AG09309 (cell line): ENCODE measurements at places on chromosomes 2 and 18.
A peak's percentile ranks its signal among the peaks of the same experiment; 100 is the strongest.

DNA sequence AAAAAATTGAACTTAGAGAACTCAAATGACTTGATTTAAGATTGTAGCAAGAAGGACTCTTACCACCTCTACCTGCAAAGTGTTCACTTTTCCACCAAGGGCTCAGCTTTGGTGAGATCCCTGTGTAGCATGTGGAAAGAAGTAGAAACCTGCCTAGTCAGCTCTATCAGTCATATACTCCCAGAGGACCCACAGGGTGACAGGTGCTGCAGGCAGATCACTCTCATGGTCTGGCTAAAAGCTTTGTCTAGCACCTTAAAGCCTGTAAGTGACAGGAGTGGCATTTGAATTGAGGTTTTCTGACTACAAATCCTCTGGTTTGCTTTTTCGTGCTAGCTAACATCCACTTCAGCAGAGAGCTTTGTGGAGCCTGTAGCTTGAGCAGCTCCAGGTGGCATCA is 18.7 kb upstream of the NEMP2 start:
- DNase-seq: no peak

- DNase-seq: no peak
Observed at GRCh38 chr2:2890246-2890645, 487.4 kb downstream of the EIPR1 start.

GRCh38 chr2:158967114-158967730 is 1.2 kb upstream of the TANC1 start:
- no peak for DNase-seq

DNA sequence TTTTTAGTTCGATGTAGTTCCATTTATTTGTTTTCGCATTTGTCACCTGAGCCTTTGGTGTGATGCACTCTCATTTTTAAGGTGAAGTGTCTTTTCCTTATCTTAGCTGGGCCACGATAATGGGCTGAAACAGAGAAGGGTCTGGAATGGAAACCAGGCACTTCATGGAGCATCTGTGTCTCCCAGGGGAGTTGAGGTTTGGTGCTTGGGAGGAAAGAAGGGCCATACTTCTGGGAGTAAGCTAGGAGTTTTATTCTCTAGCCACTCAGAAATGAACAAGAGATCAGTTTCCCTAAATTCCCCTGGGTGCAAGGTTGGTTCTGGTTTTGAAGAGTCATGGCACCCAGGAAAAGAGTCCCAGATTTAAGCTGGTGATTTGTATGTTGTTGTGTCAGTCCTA is 179.4 kb upstream of the CXCR4 start:
- DNase-seq: no peak

GRCh38 chr2:134711692-134712091 is 7.1 kb downstream of the TMEM163 start:
- DNase-seq: no peak

DNA sequence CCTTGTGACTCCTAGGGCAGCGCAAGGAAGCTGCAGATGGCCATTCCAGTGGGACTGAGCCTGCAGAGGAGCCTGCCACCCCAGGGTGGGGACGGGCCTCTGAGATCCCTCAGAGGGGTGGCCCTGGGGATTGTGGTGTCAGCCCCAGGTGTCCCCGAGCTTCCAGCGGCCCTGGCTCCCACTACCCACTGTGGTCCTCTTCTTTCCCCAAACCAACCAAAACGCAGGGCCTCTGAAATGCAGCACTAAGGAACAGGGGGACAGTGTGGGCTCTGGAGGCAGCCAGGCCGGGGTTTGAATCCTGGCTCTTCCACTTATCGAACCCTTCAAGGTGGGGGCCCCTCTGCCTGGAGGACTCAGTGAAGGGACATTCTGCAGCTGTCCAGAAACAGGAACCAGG is 32.7 kb downstream of the ATOH8 start:
- DNase-seq: no peak

GRCh38 chr2:143132355-143132754 is 3.1 kb downstream of the ARHGAP15 start:
- DNase-seq: no peak

- no peak for DNase-seq
Observed at GRCh38 chr18:2197946-2198345, 373.4 kb downstream of the METTL4 start.

- no peak for DNase-seq
Observed at GRCh38 chr2:205053827-205054410, 508.6 kb downstream of the PARD3B start.

GRCh38 chr2:159895258-159896065 is 97.5 kb upstream of the CD302 start:
- no peak for DNase-seq

GRCh38 chr2:226411727-226412360 is 387.8 kb downstream of the IRS1 start:
- no peak for DNase-seq

DNA sequence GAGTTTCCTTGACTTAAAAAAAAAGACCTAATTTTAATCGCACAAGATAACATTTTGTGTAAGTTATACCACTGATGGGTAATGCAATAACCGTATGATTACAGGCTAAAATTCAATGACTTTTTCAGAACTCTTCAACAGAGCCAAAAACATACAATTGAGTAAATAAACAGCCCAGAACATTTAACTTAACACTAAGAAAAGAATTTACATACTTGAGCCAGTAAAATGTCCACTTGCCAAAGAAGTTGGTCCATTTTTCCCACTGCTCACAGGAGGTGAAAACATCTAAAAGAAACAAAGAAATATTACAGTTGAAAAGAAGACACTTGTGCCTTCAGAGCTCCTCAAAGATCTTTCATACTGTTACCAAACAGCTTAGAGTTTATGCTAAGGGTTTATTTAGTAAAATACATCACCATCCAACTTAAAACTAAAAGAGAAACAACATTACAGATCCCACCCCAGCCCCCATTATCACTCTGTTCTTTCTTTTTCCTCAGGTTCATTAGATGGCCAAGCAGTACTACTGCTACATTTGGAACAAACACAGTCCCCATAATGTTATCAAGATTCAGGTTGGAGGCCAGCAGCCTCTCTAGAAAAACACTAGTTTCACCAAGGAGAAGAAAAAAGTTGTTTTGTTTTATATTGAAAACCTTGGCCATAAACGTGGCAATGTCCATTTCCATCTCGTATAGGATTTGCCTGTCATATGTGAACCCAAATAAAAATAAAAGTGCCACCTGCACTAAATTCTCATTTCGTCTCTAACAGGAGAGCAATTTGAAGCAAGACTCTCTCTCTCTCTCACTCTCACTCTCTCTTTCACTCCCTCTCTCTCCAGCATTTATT is 2.7 kb downstream of the TCF4 start:
- no peak for DNase-seq

GRCh38 chr18:8828798-8829197 is 123.4 kb downstream of the MTCL1 start:
- DNase-seq: no peak

DNA sequence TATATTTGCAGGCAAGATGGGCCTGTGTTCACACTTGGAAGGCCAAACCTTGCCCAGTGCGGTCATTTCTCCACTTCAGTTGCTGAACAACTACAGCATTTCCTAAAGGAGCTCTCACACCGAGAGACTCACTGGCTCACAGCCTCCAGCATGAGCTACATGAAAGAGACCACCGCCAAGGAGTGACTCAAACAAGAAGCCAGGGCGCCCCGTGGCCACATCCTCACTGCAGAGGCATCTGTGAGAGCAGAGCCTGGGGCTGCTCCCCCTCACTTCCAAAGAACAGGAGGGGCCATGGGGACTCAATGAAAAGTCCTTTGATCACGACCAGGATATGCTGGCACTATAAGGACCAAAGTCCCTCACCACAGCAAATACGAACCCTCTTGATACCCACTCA is 50.0 kb downstream of the TMEM163 start:
- no peak for DNase-seq

DNA sequence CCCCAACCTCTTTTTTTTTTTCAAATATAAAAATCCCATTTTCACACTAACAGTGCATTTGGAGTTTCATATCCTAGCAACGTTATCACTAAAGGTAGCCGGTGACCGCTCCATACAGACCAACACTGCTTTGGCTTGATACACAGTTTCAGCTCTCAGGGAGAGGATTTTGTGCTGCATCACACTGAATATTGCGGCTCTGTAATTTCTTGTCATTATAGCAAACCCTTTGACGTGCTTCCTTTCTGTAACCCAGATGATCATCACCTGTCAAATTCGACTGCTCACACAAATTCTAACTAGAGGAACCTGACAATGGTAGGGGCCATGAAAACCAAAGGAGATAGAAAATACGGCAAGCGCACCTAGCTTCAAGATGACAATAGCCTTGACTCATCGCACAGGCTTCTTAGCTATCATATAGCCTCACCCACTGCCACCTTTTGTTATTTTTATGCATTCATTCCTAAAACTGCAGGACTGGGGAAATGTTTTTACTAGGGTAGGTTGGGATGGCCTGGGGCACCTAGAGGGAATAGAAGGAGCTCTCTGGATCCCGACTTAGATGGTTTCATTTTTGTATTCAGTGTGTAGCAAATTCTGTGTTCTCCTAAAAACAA is 582.9 kb upstream of the PIK3C3 start:
- no peak for DNase-seq

- DNase-seq: no peak
Observed at GRCh38 chr2:99694331-99694730, 204.5 kb upstream of the REV1 start.

DNA sequence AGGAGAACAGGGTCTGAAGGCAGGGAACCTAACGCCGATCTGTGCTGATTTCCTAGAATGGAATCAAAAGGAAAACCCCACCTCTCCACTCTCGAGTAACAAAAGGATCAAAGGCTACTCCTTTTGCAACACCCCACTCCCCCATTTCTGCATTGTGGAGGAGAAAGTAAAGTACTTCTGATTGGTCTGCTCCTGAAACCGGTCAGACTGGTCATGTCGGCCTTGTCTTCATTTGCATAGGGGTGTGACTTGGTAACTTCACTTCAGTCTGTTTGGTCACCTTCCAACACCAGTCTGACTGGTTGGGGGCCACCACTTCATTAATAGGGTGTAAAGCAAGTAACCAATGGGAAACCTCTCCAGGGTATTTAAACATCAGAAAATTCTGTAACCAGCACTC is 771.9 kb downstream of the ERBB4 start:
- no peak for DNase-seq

- DNase-seq: no peak
Observed at GRCh38 chr2:82539280-82539621, 1919.8 kb downstream of the SUCLG1 start.

DNA sequence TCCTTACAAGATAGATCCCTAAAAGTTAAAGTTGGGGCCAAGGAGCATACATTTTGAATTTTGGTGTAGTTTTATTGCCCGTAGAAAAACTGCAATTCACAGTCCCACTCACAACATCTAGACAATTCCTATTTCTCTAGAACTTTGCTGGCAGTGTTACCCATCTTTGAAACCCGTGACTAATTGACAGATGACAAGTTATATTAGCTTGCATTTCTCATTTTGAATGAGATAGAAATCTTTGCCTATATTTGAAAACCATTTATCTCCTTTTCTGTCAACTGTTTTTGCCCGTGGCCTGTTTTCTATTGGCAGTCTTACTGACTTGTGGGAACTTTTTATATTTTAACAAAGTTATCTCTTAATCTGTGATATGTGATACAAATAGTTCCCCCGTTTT is 50.0 kb downstream of the OXER1 start:
- DNase-seq: no peak

GRCh38 chr2:144836635-144837350 is 316.9 kb upstream of the ZEB2 start:
- DNase-seq: peak; percentile 34

DNA sequence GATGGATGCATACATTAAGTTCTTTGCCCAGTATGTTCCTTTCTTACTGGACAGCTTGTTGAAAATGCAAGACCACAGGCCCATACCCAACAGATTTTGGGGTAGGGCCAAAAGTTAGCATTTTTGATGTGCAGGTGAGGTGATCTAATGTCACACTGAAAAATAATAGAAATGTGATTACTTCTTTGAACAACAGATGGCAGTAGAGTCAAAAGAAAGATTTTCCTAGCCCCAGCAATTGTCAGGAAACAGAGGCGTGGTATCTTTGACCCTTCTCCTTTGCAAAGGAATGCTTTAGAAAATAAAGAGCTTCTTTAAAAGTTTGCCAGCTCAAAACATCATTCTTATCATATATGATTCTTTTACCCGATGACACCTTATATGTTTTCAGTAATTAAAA is 343.6 kb upstream of the SYT4 start:
- DNase-seq: no peak

DNA sequence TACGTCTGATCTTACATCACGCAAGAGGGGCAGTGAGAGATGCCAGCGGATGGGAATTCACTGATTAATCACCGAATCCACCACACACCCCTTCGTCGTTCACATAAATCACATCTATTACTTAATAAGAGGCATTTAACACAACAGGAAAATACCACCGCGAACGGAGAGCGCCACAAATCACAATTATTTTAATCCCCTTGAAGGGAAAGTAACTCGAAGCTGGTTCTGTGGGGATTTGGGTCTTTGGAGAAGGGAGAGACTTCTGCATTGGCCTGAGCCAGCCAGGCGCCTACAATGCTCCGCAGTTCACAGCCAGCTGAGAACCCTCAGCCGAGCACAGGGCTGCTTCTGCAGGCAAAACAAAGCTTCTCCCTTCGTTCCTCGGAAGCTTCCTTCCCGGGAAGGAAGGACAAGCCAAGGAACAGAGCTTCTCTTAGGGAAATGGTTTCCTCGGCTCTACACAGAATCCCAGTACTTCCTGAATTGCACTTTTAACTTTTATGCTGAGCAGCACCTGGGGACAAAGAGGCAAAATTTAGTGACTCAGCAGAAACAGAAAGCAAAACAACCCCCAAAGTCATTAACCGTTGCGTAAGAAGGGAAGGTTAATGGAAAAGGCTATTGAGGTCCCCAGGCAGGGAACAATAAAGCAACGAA is at the start of gene LRP1B:
Gene LRP1B (minus strand): TSS at position 7 of the 660 bp plus-strand sequence. CDS start 287 bp downstream, outside the sequence.
- no peak for DNase-seq
